SIG-M5 (cell line): ENCODE measurements at places on chromosomes 12 and 14.

DNA sequence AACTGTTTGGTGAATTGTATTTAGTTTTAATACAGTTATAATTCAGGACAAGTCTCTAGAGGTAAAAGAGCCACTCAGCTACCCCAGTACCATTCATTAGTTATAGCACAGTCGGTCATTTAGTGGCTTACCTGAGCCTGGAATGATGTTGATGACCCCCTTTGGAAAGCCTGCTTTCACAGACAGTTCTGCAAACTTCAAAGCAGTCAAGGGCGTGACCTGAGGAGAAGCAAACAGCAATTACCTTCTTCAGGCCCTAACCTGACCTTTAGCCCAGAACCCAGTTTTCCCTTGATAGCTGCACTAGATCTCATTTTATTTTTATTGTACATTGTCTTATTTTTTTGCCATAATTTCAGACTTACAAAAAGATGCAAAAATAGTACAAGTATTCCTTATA is 43.8 kb downstream of the ALDH1L2 start:
- DNase-seq = no peak

DNA sequence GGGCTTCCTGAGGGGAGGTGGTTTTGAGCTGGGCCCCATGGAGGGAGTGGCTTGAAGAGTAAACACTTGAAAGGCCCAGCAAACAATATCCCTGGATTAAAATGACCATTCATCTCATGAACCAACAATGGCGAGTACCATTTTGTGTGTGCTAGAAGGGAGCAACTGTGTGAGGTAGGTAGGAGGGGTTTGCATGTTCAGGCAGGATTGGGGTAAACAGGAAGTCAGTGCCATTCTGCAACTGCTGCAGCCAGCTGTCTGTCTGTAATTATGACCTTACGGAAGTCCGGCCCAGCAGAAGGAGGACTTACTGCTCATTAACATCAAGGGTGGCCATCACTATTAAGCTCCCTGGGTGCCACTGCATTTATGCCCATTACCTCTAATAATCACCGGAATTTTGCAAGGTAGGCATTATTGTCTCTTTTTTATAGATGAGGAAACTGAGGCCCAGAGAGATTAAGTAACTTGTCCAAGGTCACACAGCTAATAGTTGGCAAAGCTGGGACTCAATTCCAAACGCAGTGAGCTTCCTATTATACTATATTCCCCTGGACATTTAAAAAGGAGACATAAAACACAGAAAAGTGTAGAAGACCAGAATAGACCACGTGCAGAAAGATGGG is 16.6 kb upstream of the IFI27L2 start:
- DNase-seq = no peak

GRCh38 chr14:94401083-94401482 is 12.7 kb upstream of the SERPINA1 start:
- no peak for DNase-seq

DNA sequence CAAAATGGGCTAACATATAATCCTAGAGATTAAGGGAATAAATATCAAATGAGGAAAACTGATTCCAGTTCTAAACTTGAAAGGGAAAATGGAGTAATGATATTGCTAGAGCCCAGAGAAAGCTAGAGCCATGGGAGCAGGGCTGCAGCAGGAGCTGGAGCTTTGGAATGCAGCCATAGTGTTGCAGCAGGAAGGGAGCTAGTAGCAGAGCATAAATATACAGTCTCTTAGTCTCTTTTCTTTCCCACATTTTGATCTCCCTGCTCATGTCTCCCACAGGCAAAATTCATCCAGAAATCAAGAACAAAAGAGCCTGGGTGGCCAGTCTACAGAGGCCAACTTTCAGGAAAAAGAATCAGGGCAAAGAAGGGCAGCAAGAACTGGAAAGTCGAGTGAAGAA is 253.7 kb downstream of the ATXN7L3B start:
- DNase-seq = no peak

- DNase-seq = no peak
These were observed 104.4 kb downstream of the ETV6 start for GRCh38 chr12:11753826-11754225.

GRCh38 chr12:85509081-85509856 is 229.2 kb downstream of the ALX1 start:
- DNase-seq = no peak
